COLO829 (cell line): ENCODE measurements at places on chromosomes 1 and 21.

DNA sequence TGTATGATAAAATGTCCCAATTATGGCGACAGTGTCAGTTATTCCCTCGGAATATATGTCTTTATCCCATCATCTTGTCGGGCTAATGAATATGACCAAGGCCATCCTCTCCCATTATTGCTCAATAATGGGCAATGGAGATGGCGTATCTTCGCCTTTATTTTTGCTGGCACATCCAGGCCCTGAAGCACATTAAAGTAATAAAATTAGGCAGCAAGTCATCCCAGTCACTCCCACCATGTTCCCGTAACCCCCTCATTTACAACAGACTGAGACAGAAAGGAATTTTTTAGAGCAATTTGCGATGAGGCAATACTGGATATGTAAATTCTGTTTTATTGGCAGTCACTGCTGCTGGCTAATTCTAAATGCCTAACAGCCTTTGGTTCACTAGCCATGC lies 35.3 kb downstream of the CLIC6 start:
- DNase-seq, result no peak

- DNase-seq, result no peak
Measured at GRCh38 chr1:232568906-232569553, 60.9 kb downstream of the SIPA1L2 start.

GRCh38 chr1:185526344-185527307 lies 207.6 kb upstream of the HMCN1 start:
- DNase-seq, result no peak

- no peak for DNase-seq
Measured at GRCh38 chr1:80917225-80917624, 883.5 kb upstream of the ADGRL2 start.

- no peak for DNase-seq
Measured at GRCh38 chr1:23074012-23074411, 54.7 kb downstream of the KDM1A start.

- DNase-seq, result no peak
Measured at GRCh38 chr1:14282707-14283106, 315.8 kb upstream of the KAZN start.

GRCh38 chr1:9196129-9197040 lies 38.2 kb upstream of the H6PD start:
- DNase-seq, result peak; percentile 17

DNA sequence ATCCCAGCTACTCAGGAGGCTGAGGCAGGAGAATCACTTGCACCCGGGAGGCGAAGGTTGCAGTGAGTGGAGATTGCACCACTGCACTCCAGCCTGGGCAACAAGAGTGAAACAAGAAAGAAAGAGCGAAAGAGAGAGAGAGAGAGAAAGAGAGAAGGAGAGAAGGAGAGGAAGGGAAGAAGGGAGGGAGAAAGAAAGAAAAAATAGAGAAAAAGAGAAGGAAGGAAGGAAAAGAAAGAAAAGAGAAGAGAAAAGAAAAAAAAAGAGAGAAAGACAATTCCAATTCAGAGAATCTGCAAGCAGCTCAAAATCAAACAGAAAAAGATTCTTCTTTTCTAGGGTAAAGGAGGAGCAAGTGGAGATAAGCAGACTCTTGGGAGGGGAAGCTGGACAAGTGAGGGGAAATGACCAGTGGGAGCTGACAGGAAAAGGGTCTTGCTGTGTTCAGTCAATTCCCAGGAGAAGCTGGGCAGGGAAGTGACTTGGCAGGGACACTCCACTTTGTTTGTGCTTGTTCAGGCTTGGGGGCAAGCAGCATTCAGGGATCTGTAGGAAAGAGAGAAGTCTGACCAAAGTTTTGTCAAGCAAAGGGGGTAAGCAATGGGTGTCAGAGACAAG lies 3.6 kb upstream of the CAPN2 start:
- DNase-seq, result no peak

DNA sequence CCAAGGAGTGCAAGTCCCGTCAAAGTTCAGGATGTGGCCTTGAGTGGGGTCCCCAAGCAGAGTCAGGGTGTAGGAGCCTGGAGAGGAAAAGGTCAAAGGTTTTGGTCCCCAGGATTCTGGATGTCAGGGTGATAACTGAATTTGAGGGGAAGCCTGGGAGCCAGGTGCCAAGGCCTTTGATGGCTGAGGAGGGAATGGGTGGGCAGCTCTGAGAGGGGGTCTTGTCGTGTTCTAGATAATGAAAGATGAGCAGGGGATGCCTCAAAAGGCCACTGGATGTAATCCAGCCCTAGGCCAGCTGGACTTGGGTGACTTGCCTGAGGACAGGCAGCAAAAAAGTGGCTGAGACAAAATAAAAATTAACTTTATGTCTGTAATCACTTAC lies 27.5 kb upstream of the KCNA2 start:
- DNase-seq, result no peak

GRCh38 chr1:6730473-6730872 lies 28.9 kb upstream of the DNAJC11 start:
- DNase-seq, result no peak
